ENCODE measurements at places on chromosomes 3 and 15.
A peak's percentile ranks its signal among the peaks of the same experiment; 100 is the strongest.

DNA sequence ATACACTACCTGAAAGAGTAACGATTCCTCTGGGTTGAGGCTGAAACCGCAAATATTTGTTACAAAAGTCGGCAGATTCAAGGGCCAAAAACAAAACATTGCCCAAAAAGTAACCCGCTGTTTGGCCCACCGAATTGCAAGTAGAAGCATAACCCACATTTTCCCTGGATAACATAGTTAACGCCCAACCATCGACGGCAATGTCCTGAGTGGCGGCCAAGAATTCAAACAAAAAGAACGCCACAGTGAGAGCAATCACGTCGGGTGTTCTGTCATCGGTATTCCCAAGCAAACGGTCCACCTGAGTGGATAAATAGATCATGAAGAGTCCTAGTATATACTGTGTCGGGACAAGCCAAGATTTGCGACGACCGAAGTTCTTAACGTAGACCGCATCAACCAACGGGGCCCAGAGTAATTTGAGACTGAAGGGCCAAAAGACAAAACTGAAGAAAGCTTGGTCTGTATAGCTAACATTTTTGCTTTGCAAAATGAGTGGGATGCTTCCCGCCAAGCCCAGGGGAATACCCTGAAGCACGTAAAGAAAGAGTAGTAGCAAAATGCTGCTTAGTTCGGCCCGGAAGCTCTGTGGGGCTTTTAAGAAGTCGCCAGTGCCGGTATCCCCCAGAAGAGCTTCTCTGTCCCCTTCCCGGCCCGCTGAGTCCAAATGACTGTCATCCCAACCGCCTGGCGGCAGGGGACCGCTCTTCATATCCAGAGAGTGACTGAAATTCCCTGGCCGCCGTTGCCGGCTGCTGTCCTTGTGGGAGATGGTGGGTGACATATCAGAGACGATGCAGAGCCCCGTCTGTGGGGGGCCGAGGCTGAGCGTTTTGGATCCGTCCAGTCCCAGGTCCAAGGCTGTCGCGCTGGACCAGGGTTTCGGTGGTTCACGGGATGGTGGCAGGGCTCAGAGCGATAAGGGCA is 750 bp downstream of the SLC33A1 start:
- no peaks in the 10 kb centered on the region for H3K36me3 ChIP-seq
- H3K27me3 ChIP-seq, result no peaks in the 10 kb centered on the region
- H3K4me1 ChIP-seq, result peaks cover 33% of the 10 kb centered on the region
- H3K4me3 ChIP-seq, result peak overlapping the region; percentile 89
- peak; percentile 7 for DNase-seq
- peak overlapping the region; percentile 93 for H3K27ac ChIP-seq

GRCh38 chr15:72382146-72382545 is 6.3 kb upstream of the HEXA start:
- no peak overlapping the region for H3K4me3 ChIP-seq
- no peak overlapping the region for H3K27ac ChIP-seq
- no peaks in the 10 kb centered on the region for H3K36me3 ChIP-seq
- H3K27me3 ChIP-seq, result no peaks in the 10 kb centered on the region
- DNase-seq, result no peak

DNA sequence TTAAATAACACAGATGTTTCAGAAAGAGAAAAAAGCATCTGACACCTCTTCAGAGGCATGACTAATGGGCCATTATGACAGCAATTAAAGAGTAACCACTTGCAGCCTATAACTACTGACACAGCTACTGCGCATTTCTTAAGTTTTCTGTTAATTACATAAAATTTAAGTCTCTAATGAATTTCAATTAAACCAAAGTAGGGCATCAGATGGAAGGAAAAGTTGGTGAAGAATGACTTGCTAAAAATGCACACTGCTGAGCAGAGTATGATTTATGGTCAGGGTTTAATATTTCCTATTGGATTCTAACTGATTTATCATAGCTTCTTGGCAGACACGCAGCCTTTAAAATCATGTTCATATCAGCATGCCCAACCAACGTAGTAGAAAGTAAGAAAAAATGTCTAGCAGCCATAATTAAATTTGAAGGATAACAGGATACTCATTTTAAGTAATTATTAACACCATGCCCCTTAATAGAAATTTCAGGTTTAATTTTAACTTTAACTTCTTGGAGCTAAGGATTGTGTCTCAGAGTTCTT is 140.0 kb downstream of the CBLB start:
- no peak for DNase-seq
- no peak overlapping the region for H3K4me3 ChIP-seq
- no peaks in the 10 kb centered on the region for H3K4me1 ChIP-seq
- H3K27ac ChIP-seq, result no peak overlapping the region
- H3K27me3 ChIP-seq, result no peaks in the 10 kb centered on the region

- no peak overlapping the region for H3K27ac ChIP-seq
- H3K27me3 ChIP-seq, result no peaks in the 10 kb centered on the region
- no peaks in the 10 kb centered on the region for H3K4me1 ChIP-seq
These were observed 21.2 kb downstream of the IL5RA start for GRCh38 chr3:3089017-3089416.

GRCh38 chr3:31752305-31753049 is 219.8 kb downstream of the STT3B start:
- no peak overlapping the region for H3K4me3 ChIP-seq
- DNase-seq, result no peak
- H3K27ac ChIP-seq, result no peak overlapping the region
- H3K36me3 ChIP-seq, result no peaks in the 10 kb centered on the region
- no peaks in the 10 kb centered on the region for H3K4me1 ChIP-seq

- H3K4me1 ChIP-seq, result no peaks in the 10 kb centered on the region
- no peak for DNase-seq
- H3K4me3 ChIP-seq, result no peak overlapping the region
- no peaks in the 10 kb centered on the region for H3K27me3 ChIP-seq
These were observed 7.4 kb downstream of the NOX5 start for GRCh38 chr15:69021895-69022294.

- no peaks in the 10 kb centered on the region for H3K36me3 ChIP-seq
- H3K4me1 ChIP-seq, result peaks cover 13% of the 10 kb centered on the region
- DNase-seq, result no peak
- peaks cover 40% of the 10 kb centered on the region for H3K27me3 ChIP-seq
- peak overlapping the region; percentile 60 for H3K4me3 ChIP-seq
These were observed 588 bp upstream of the VIPR1 start for GRCh38 chr3:42501681-42502428.

DNA sequence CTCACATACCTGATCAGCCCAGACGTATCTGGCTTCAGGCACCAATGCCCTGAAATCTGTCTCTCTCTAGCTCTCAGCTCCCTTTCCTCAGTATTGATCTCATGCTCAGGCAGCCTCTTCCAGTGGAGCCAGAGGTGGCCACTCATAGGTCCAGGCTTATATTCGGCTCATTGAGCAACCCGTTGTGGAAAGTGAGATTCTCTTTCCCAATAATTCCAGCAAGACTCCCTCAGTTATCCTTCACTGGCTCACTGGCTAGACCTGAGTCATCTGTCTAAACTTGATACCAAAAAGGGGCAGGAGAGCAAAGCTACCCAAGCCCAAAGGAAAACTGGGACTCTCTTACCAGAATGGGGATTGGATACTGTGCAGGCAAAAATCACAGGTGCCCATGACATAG is 33.4 kb upstream of the FRMD4B start:
- H3K27me3 ChIP-seq, result no peaks in the 10 kb centered on the region
- DNase-seq, result no peak
- H3K27ac ChIP-seq, result no peak overlapping the region
- H3K4me1 ChIP-seq, result no peaks in the 10 kb centered on the region

- no peaks in the 10 kb centered on the region for H3K27me3 ChIP-seq
- no peaks in the 10 kb centered on the region for H3K36me3 ChIP-seq
- DNase-seq, result no peak
- no peaks in the 10 kb centered on the region for H3K4me1 ChIP-seq
- H3K4me3 ChIP-seq, result no peak overlapping the region
These were observed 391.8 kb upstream of the ADAMTS9 start for GRCh38 chr3:65079560-65079959.

DNA sequence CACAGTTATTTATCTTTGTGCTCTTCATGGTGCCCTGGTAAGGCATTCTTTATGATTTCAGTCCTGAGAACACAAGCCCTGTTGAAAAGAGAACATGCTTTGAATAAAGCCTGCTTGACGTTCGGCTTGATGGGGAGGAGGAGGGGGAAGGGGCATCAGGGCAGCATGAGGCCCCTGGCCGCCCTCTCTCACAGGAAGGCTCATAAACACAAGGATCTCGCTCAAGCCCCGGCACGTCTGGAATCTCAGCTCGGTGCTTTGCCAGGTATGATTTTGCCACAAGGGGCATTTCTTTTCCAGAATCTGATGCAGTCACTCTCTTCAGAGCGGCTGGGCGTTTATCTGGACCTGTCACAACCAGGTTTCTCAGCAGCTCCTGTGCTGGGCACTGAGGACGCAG is 129.4 kb downstream of the DNAJB8 start:
- no peak overlapping the region for H3K27ac ChIP-seq
- H3K4me3 ChIP-seq, result no peak overlapping the region
- no peaks in the 10 kb centered on the region for H3K27me3 ChIP-seq
- no peaks in the 10 kb centered on the region for H3K4me1 ChIP-seq

- H3K4me3 ChIP-seq, result no peak overlapping the region
- no peaks in the 10 kb centered on the region for H3K27me3 ChIP-seq
- DNase-seq, result no peak
- H3K27ac ChIP-seq, result no peak overlapping the region
- H3K4me1 ChIP-seq, result peaks cover 8% of the 10 kb centered on the region
- no peaks in the 10 kb centered on the region for H3K36me3 ChIP-seq
These were observed 5.6 kb downstream of the RAB6B start for GRCh38 chr3:133890037-133890436.

DNA sequence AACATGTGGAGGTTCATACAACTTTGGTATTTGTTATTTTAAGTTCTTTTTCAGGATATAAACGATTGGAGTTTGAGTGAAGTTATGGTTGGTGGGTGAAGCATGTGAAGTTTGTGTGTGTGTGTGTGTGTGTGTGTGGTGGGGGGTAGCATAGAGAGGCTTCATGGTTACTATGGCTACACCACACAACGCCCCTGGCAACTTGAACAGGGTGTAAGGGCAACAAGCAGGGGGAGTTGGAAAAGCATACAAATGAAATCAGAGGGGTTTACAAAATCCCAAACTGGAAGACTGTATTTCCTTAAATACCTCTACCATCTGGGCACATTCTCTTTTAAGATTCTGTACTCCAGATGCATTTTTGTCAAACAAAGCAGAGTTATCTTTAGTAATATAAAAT is 207.5 kb downstream of the SV2B start:
- peaks cover 14% of the 10 kb centered on the region for H3K27me3 ChIP-seq
- H3K27ac ChIP-seq, result no peak overlapping the region
- no peak for DNase-seq
- H3K4me3 ChIP-seq, result no peak overlapping the region
- H3K4me1 ChIP-seq, result no peaks in the 10 kb centered on the region

DNA sequence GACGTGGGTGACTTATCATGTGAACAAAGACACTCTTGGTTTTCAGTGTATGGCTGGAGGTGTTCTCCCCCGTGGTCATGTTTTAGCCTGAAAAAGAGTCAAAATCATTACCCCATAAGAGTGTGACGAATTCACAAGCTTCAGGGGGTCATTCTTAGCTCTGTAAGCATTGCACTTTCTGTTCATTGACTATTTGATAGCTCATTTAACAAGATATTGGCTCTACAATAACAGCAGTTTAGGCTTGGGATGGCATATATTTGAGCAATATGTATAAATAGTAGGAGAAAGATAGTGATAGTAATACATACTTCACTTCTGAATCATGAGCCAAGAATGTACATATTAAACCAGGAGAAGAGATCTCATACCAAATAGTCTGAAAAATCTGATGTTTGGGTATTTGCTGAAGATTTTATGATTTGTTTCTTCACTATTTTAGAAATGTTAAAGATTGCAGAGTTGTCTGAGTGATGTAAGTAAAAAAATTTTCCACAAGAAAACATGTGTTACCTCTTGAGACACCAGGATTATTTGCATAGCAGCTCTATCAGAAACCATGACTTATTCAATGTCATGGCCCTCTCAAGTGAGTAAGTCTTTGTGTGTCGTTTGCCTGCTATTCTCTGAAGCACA is 996.0 kb downstream of the OTOL1 start:
- no peaks in the 10 kb centered on the region for H3K27me3 ChIP-seq
- H3K4me3 ChIP-seq, result no peak overlapping the region
- no peaks in the 10 kb centered on the region for H3K36me3 ChIP-seq
- H3K4me1 ChIP-seq, result no peaks in the 10 kb centered on the region
- no peak for DNase-seq
- no peak overlapping the region for H3K27ac ChIP-seq

DNA sequence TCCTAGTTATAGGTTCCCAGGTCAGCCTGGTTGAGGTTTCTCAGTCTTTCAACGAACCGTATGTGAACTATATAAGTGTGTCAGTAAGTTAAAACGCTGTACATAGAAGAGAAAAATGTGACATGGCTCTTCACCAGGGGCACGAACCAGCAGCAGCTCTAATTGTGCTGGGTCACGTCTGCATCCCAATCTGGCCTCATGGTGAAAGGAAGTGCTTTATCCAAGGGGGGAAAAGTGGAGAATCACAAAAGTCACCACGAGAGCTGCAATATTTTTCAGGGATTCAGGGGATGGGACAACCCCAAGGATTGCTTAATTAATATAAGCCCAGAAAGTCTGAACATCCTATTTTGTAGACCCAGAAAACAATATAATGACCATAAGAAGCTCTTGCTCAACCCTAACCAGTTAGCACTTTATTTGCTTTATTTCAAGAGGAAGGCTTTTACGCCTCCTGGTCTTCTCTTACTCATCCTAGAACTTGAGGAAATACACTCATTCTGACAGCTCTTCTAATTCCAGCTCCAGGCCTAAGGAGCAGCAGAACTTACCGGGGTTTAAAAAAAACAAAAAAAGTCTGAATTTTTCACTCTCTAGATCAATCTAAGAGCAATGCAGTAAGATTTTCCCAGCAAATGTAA is 16.5 kb downstream of the ANXA2 start:
- peaks cover 73% of the 10 kb centered on the region for H3K36me3 ChIP-seq
- H3K4me3 ChIP-seq, result no peak overlapping the region
- H3K4me1 ChIP-seq, result peaks cover 99% of the 10 kb centered on the region
- H3K27me3 ChIP-seq, result no peaks in the 10 kb centered on the region

DNA sequence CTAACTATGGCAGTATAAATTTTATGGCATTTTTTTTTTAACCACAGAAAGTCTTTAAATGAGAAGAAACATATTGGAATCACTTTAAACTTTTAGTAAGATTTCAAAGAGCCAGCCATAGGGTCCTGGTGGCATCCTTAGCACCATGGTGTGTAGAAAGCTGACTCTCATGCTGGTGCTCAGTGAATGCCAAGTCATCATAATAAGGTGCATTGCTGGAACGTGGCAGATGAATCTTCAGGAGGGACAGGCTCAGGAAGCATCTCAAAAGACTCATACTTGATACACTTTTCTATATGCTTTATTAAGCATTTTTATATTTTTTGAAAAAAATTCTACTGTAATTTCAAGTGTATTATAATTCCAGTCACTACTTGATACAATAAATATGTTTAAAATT is 274.2 kb downstream of the ZIC4 start:
- H3K4me3 ChIP-seq, result no peak overlapping the region
- no peaks in the 10 kb centered on the region for H3K4me1 ChIP-seq
- no peak overlapping the region for H3K27ac ChIP-seq
- no peaks in the 10 kb centered on the region for H3K27me3 ChIP-seq
- DNase-seq, result no peak

DNA sequence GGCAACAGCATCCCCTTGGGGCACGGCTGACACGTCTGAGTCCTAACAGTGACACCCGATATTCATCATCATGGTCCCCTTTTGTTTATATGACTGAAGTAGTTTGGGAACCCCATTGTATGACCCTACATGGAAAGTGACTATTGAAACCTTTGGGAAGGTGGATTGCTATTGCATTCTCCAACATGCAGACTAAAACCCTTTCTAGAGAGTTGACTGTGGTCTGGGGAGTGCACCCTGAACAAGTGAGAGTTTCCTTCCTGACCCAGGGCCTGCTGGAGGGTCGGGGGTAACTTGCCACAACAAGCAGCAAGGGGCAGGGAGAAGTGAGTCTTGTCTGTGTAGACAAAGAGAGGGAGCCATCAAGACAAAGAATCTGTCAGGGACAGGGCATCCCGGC is 54.4 kb downstream of the ISG20 start:
- no peaks in the 10 kb centered on the region for H3K4me1 ChIP-seq
- peaks cover 5% of the 10 kb centered on the region for H3K27me3 ChIP-seq
- DNase-seq, result no peak
- H3K27ac ChIP-seq, result no peak overlapping the region

Measured in tibial nerve (tissue), 4 donors.